Myocyte (in vitro differentiated cells): ENCODE measurements at places on chromosomes 2 and 18.

DNA sequence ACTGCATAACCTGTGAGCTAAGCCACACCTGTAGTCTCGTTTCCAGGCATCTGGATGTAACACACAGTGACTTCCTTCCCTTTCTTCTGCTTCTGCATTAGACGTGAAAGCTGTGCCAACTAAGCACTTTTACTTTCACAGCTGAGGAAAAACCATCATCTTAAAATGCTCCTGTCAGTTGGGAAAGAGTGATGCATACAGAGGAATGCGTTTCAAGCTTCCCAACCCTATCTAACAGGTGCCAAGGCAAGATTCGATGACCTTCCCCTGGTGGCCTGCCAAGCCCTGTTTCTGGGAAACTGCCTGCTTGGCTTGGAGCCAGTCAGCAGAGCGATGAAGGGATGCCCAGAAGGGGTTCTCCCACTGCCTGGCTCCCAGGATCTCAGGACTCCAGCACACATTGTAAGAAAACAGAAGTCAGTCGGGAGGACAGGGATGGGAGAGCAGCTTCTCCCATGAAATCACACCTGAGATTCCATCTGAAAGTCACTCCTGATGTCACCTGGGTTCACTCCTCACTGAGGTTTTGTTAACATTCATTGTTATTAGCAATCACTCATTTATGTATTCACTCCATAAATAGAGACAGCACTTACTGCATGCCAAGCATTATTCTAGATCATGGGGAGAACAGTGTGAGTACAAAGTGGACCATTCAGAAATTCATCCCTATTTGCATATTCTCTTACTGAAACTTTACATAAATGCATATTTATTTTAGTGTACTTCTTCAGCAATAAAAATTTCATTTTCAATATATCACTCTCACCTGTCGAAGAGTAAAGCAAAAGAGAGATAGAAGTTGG is 64.1 kb downstream of the DTNA start:
- peak; percentile 96 for DNase-seq

GRCh38 chr2:240142859-240143258 is 2.4 kb upstream of the OTOS start:
- DNase-seq = no peak

GRCh38 chr2:181841079-181841478 is 50.5 kb upstream of the ITPRID2 start:
- DNase-seq = no peak

DNA sequence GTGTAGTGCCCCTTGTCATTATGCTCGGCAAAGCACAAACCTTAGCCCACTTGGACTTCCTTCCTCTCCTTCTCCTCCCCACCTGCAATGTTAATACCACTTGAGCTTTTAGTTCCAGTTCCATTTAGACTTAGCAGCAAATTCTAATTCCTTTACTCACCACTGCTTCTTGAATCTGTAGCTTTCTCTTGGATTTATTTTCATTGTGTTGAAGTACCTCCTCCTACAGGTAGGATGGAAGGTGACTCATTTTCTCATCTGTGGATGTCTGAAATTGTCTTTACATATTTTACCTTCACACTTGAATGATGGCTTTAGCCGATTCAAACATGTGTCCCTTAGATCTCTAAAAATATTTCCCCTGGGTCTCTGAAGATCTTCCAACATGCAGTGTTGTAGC is 32.8 kb upstream of the BIN1 start:
- no peak for DNase-seq

DNA sequence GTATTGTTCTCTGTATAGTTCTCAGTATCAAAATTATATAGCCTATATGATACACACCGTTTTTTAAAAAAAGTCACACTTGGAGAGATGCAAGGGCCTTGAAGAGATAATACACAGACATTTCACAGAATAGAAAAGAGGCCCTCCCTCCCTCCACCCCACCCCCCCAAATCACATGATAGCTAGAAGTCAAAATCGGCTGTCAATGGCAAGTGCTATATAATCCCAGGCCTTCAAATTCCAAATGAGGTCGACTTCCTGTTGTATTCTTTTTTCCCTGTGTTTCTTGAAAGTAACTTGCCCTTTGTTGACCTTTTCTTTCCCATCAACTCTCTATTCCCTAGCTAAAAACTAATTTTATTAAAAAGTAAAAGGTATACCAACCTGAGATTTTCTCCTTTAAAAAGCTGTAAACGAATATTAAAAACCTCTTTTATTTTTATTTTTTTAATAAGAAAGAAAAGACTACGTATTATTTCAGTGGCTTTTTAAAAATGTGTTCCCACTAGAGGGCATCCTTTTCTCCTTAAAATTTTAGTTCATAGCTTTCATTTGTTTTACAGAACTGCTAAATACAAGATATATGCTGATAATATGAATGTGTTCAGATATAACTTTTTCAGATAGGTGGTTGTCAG is 46.6 kb downstream of the KCMF1 start:
- peak; percentile 26 for DNase-seq

DNA sequence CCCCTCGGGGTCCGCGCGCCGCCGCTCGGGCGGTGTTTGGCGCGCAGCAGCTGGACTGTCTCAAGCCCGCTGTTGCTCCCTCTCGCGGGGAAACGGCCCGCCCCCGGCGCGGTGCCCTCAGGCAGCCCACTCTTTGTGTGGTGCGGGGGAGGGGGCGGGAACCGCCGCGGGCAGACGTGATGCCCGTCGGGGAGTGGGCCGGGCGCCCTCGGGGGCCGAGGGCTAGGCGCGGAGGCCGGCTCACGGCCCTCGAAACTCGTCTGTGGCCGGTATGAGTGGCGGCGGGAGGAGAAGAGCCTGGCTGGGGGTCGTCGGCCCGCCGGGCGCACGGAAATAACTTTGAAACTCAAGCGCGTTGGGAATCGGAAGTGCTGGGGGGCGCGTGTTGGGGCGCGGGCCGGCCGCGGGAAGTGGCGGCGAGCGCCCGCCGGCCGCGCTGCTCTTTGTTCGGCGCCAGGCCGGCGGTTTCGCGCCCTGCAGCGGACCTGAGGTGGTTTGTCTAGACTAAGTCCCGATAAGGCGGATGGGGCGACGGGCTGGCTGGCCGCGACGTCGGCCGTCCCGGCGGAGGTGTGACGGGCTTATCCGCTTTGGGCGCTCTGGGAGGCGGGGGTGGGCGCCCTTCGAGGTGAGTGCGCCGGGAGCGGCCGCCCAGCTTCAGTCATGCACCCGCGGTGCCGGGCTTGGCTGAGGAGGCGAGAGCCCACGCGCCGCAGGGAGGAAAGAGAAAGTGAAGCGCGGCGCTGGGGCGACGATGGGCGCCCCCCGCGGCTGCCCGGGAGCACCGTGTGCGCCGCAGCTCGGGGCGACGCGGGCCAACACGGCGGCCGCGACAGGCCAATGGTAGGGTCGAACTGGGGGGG is 679 bp downstream of the PTMA start:
- peak; percentile 66 for DNase-seq

DNA sequence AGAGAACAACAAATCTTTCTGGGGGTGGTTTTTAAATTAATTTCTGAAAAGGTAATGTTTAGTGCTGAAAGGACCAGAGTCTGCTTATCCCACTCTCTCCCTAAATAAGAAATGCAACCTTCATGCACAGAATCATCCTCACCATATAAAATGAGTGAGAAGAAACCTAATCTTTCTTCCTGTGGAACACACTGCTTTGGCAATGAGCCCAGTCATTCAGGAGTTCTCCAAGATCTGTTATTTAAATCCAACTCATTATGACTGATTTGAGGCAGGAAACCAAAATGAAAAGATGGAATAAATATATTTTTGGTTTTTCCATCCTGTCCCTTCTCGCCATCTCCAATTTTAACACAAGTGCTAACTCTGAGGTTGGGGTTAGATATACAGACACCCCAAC is 228.3 kb downstream of the SRBD1 start:
- DNase-seq = peak; percentile 52

- DNase-seq = peak; percentile 18
These were observed 632.4 kb downstream of the NYAP2 start for GRCh38 chr2:226031647-226032501.

- no peak for DNase-seq
These were observed 7.7 kb upstream of the SLC35F6 start for GRCh38 chr2:26756337-26756736.

- no peak for DNase-seq
These were observed 81.1 kb upstream of the GLI2 start for GRCh38 chr2:120654381-120655134.

DNA sequence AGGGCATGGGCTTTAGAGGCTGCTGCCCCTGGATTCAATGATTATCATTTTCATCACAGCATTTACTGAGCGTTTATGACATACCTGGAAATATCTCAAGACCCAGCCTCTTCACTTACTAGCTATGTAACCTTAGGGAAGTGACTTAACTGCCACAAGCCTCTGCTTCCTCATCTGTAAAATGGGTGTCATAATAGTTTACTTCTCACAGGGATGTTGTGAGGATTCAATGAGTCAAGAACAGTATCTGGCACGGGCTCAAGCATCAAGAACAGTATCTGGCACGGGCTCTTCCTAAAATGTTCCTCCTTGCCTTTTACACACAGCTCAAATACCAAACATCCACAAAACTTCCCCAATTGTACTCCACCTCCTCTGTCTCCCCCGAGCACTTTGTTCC is 31.4 kb downstream of the LGALSL start:
- DNase-seq = no peak

DNA sequence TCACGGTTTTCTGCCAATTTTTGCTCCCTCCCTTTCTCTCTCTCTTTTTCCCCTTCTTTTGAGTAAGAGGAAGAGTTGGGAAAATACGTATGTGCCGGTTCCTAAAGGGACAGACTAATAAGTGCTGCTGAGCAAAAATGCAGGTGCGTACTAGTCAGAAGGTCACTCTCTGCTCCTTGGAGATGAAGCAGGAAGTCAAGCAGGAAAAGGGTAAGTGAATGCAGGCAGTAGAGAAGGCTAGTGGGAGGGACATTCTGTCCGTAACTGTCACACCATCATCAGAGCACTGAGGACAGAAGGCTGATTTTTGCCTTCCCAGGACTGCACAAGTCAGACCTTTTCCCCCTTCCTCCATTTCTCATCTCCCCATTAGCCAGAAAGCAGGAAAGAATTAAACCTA is 105.7 kb downstream of the CDH2 start:
- no peak for DNase-seq

- no peak for DNase-seq
These were observed 121.8 kb downstream of the GPR39 start for GRCh38 chr2:132538331-132538855.

DNA sequence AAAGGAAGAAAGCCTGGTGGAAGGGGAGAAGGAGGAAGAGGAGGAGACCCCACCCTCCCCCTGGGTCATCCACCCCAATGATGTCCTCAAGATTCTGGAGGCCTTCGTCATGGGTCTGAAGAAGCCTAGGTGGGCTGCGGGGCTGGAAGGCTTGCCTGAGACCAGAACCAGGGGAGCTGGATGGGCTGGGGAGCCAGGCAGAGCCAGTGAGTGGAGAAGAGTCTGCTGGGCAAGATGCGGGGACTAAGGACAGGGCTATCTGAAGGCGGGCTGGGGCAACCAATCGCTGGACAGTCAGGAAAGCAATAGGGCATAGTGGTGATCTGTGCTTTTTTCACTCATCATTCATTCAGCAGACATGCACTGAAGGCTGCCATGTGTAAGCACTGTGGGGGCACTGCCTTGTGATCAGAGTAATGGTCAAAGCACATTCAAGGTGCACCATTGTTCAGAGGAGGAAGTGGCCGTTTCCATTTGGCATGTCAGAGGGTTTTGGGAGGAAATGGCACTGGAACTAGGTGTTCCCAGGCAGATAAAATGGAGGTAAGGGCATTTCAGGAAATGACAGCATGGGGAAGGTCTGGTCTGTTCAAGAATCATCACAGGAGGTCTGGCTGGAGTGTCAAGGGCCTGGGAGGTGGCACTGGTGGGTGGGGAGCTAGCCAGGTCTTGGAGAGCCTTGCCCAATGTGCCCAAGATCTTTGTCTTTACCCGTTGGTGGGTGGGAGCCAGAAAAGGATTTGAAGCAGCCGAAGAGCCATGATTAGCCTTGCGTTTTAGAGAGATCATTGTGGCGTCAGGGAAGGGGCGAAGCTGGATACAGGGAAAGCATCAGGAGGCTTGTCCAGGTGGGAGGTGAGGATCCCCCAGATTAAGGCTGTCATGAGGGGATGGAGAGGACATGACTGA is 24.2 kb downstream of the OTOF start:
- DNase-seq = no peak

DNA sequence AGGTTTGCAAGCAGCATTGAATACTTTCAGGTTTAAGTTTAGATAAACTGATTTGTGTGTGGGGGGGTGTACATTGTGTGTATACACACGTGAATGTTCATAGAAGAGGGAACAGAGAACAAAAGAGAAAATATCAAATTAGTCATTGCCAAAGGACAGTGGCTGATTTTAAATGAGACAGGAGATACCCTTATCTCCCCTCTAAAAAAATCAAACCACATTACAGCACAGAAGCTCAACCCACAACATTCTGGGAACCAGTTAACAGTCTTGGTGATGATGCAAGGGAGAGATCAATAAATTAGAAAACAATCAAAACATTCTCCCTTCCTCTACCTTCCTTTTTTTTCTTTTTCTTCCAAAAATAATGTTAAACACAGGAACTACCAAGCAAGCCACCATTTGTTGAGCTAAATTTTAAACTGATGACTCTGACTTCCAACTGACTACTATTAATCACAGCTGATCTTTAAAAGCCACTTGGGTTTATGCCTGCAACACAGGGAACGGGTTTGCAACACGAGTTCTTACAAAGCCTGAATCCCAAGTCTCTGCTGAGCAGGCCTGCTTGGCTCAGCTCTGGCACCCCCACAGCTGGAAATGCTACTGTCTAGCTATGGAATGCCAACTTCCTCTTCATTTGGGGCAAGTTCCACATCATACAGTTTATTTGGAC is 119.2 kb upstream of the ACVR1C start:
- peak; percentile 90 for DNase-seq

GRCh38 chr2:223262946-223263345 is 211.0 kb downstream of the KCNE4 start:
- DNase-seq = no peak

DNA sequence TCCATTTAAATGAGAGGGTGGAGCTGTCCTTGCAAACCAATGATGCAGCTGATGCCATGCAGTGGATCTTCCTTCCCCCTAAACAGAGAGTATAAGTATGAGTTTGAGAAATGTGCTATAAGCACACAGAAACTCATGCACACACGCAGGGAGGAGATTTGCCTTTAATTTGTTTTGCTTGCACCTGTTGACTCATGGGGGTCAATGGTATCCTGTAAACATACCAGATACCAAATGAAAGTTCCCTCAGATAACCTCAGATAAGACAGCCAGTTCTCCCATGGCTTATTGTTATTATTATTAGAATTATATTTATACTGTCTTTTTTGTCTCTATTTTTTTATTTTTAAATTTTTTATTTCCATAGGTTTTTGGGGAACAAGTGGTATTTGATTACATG is 29.5 kb upstream of the GPR39 start:
- DNase-seq = no peak
